ENCODE measurements at places on chromosomes 5 and 9.

GRCh38 chr9:14323985-14324650 lies 10.2 kb upstream of the NFIB start:
- DNase-seq = no peak
- peaks cover 54% of the 10 kb centered on the region for H3K27me3 ChIP-seq
- peaks cover 29% of the 10 kb centered on the region for H3K4me1 ChIP-seq
- H3K36me3 ChIP-seq = no peaks in the 10 kb centered on the region
- H3K4me3 ChIP-seq = peak overlapping the region; percentile 89
- no peak overlapping the region for H3K27ac ChIP-seq

DNA sequence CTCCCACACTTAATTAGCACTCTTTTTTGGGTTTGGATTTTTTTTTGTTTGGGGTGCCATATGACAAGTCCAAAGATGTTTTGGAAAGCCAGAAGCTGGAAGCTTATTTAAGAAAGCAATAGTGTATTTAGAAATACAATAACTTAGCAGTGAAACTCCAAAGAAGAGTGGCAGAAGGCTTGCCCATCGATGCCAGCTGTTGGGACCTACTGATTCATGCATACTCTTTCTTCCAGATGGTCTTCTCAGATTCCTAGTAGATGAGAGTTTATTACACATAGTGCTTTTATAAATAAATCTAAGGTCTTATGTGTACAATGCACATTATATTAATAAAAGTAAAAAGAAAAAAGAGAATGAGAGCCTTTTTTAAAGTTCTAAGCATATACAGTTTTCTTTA lies 374.6 kb downstream of the OSTF1 start:
- no peaks in the 10 kb centered on the region for H3K4me1 ChIP-seq
- no peak overlapping the region for H3K4me3 ChIP-seq
- H3K27me3 ChIP-seq = peaks cover 9% of the 10 kb centered on the region
- DNase-seq = no peak
- no peaks in the 10 kb centered on the region for H3K36me3 ChIP-seq

DNA sequence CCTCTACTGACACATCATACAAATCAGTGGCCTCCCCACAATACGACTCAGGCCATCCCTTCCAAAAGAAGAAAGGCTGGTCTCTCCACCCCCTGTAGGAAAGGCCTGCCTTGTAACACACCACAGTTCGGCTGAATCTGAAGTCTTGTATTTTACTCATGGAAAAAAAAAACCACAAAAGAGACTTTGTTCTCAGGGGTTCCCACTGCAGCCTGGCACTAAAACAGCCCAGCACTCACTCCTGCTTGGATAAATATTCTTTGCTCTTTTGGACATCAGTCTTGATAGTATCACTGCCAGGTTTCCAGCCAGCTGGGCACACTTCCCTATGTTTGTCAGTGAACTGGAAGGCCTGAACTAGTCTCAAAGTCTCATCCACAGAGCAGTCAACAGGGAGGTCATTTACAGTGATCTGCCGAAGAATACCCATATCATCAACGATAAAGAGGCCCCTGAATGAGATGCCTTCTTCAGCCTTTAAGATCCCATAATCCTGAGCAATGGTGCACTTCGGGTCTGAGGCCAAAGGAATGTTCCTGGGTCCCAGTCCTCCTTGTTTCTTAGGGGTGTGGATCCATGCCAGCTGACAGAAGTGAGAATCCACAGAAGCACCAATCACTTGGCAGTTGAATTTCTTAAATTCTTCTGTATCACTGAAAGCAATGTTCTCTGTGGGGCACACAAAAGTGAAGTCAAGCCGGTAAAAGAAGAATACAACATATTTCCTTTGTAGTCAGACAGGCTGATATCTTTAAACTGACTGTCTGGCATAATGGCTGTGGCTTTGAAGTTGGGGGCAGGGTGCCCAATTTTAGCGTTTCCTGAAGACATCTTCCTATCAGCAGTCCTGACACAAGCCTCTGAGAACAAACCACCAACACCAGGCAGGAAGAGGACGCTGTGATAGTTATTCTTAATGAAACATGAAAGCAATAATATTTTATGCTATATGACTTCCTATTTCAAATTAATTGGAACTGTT lies 198.1 kb downstream of the LURAP1L start:
- no peaks in the 10 kb centered on the region for H3K36me3 ChIP-seq
- H3K4me3 ChIP-seq = no peak overlapping the region
- peak overlapping the region; percentile 98 for H3K27ac ChIP-seq
- peaks cover 20% of the 10 kb centered on the region for H3K4me1 ChIP-seq
- H3K27me3 ChIP-seq = no peaks in the 10 kb centered on the region

- DNase-seq = no peak
- no peak overlapping the region for H3K4me3 ChIP-seq
- no peaks in the 10 kb centered on the region for H3K36me3 ChIP-seq
- no peaks in the 10 kb centered on the region for H3K4me1 ChIP-seq
- no peak overlapping the region for H3K27ac ChIP-seq
- no peaks in the 10 kb centered on the region for H3K27me3 ChIP-seq
Measured at GRCh38 chr9:105850852-105851500, 156.6 kb downstream of the TMEM38B start.

- no peak for DNase-seq
- H3K27me3 ChIP-seq = no peaks in the 10 kb centered on the region
- H3K4me1 ChIP-seq = peaks cover 27% of the 10 kb centered on the region
- no peaks in the 10 kb centered on the region for H3K36me3 ChIP-seq
- H3K4me3 ChIP-seq = no peak overlapping the region
Measured at GRCh38 chr5:93123127-93123526, 457.9 kb downstream of the NR2F1-AS1 start.

- no peaks in the 10 kb centered on the region for H3K4me1 ChIP-seq
- no peak for DNase-seq
- no peak overlapping the region for H3K4me3 ChIP-seq
- no peaks in the 10 kb centered on the region for H3K36me3 ChIP-seq
Measured at GRCh38 chr9:13410566-13411031, 131.1 kb upstream of the MPDZ start.

GRCh38 chr9:120978987-120979386 lies 52.4 kb upstream of the TRAF1 start:
- no peaks in the 10 kb centered on the region for H3K36me3 ChIP-seq
- peaks cover 29% of the 10 kb centered on the region for H3K4me1 ChIP-seq
- no peak overlapping the region for H3K4me3 ChIP-seq
- H3K27me3 ChIP-seq = no peaks in the 10 kb centered on the region

DNA sequence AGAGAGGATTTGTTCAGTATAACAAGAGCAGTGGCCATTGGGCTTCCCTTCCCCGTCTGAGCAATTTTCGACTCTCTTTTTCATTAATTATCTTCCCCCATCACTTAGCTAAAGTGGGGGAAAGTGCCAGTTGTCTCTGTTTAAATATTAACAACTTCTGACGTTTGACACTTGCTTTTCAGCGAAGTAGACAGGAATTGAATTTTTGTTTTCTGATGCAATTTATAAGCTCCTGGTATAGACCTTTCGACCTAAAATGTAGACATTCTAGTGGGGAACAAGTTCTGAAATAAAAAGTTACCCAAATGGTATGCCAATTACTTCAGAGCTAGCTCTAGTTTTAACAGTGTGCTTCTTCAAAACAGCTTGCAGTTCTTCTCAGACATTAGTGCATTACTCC lies 100.6 kb downstream of the ITGA1 start:
- DNase-seq = no peak
- no peak overlapping the region for H3K4me3 ChIP-seq
- H3K4me1 ChIP-seq = no peaks in the 10 kb centered on the region
- no peaks in the 10 kb centered on the region for H3K27me3 ChIP-seq

GRCh38 chr5:134289509-134290113 lies 63.7 kb upstream of the PPP2CA start:
- DNase-seq = peak; percentile 44
- peaks cover 6% of the 10 kb centered on the region for H3K36me3 ChIP-seq
- H3K4me3 ChIP-seq = no peak overlapping the region
- H3K27ac ChIP-seq = no peak overlapping the region
- peaks cover 3% of the 10 kb centered on the region for H3K27me3 ChIP-seq

Measured in neural crest cell (in vitro differentiated cells).